Stimulated activated CD8-positive, alpha-beta memory T cell treated with anti-CD3 and anti-CD28 coated beads, Interleukin-7, amount 100 ng/mL, for 4 hours (primary cell): ENCODE measurements at places on chromosomes 13 and 19.
A peak's percentile ranks its signal among the peaks of the same experiment; 100 is the strongest.

- DNase-seq = no peak
Observed at GRCh38 chr13:32829269-32829668, 187.0 kb upstream of the KL start.

DNA sequence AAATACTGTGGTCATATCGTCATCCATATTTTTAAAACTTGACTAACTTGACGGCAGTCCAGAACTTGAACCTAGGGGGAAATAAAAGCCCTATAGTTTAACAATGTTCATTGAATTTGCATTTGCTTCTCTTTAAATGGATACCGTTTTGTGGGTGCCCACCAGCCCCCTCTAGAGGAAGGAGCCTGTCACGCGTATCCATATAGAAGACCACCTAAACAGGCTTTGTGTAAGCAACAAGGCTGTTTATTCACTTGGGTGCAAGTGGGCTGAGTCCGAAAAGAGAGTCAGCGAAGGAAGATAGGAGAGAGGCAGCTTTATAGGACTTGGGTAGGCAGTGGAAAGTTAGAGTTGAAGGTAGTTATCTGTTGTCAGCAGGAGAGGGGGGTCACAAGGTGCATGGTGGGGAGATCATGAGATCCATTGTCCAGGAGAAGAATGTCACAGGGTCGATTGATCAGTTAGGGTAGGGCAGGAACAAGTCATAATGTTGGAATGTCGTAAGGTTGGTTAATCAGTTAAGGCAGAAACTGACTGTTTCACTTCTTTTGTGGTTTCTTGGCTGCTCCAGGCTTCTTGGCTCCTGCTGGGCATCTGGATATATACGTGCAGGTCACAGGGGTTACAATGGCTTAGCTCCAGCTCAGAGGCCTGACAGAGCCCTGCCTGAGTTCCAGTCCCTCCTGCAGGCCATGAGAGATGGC is 42.5 kb upstream of the ANKRD10 start:
- no peak for DNase-seq

- DNase-seq = no peak
Observed at GRCh38 chr13:101451641-101452040, 834 bp upstream of the ITGBL1 start.

GRCh38 chr19:39246951-39247669 is 1.5 kb downstream of the IFNL4 start:
- peak; percentile 17 for DNase-seq

- DNase-seq = no peak
Observed at GRCh38 chr13:78997902-78998629, 339.1 kb upstream of the OBI1 start.

- no peak for DNase-seq
Observed at GRCh38 chr13:79501538-79502232, 20.7 kb downstream of the NDFIP2 start.

GRCh38 chr19:51572908-51573307 is 1.8 kb downstream of the ZNF175 start:
- DNase-seq = no peak

DNA sequence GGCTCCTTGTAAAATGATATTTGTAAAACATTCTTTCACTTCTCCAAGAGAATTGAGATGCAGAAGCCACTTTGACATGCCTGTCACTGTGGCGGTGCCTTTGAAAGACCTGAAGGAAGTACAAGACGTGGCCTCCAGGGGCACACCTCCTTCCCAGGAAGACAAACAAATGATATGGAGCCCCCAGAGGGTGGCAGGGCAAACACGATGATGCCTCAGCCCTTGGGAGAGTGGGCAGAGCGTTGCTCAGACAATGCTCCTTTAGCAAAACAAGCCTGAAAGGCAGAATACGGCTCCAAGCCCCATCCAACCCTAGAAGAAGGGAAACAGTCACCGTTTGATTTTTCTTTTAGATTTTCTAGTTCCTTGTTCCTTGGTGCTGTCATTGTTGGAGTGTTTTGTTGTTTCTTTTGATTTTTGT is 9.2 kb upstream of the ATP12A start:
- DNase-seq = no peak
